ENCODE measurements at places on chromosomes 3 and 15. TPM values are rescaled to one million over a fixed set of nuclear protein-coding genes. Genes with fewer than 3 reads are reported as not detected.

DNA sequence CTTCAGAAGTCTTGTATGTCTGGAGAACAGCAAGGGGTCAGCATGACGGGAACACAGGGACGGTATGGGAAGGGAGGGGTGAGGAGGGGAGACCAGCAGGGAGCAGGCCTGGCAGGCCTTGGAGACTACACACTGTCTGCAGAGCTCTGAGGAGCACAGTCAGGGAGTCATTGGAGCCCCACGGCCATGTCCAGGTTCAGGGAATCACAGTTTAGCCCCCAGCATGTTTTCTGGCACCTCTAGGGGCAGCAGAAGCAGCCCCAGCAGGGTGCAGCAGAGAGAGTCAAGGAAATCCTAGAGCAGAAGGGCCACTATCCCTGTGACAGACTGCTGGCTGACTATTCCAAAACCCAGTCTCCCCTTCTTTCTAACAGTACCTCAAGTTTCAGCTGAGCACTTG, 3.2 kb downstream of the LAMP3 start:
- DNase-seq, result no peak

DNA sequence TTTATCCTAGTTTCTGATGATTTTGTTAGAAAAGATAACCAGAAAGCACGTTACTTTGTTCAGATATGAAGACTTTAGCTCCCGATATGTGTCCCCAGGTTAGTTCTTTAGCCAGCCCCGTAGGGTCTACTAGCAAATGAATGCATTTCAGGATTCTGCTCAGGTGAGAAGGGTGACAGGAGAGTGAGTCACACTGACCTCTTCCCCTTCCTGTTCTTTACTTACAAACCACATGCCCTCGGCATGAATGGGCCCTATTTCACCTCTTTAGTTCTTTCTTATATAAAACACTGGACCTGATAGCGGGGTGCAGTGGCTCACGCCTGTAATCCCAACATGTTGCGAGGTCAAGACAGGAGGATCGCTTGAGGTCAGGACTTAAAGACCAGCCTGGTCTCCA, 98.4 kb downstream of the SLC49A4 start:
- no peak for DNase-seq

GRCh38 chr3:129827765-129828164, 65.7 kb downstream of the TMCC1 start:
- DNase-seq, result no peak

DNA sequence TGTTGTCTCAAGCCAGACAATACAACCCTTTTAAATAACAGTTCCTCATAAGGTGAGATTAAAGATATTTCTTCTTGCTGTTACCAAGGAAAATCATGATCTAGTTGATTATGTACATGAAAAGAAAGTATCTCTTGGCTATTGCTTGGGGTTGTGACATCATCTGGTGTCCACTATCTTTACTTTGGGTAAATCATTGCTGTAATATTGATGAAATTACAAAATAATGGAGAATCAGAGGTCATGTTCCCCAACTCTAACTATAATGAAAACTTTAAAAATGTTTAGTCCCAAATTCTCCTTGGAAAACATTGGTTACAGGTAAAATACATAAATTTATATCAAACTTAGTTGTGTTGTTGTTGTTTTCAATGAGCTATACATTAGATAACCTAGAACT, 142.2 kb downstream of the ARPP21 start:
- DNase-seq, result no peak

DNA sequence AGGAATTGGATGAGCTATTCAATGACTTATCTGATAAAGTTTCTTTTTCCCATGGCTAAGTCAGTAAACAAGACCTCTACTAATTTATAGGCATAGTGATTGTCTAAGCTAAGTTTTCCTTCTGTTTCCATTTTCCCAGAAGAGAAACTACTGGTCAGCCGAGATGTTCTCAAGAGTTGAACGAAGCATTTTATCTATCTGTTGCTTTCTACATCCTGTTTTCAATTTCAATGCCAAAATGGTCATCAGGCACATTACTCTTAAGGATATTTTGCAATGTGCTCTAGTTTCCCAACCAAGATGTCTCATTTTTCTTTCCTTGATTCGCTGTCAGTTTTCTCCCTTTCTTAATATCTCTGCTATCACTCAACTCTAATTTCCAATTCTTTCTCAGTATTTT, 228.7 kb downstream of the MBNL1 start:
- DNase-seq, result no peak

Gene GABRR3
- total RNA-seq, result not detected

Gene GPR62
- total RNA-seq, result 0.41 TPM

Measured in frontal cortex (tissue), 4 donors.